AML-193 (cell line): ENCODE measurements at places on chromosomes 16 and 17.

GRCh38 chr16:81237282-81237681 lies 1.2 kb upstream of the BCO1 start:
- no peak for DNase-seq

- DNase-seq: no peak
Observed at GRCh38 chr16:50992350-50993032, 158.6 kb downstream of the SALL1 start.

GRCh38 chr16:8675183-8676159 lies 1.1 kb downstream of the ABAT start:
- no peak for DNase-seq

DNA sequence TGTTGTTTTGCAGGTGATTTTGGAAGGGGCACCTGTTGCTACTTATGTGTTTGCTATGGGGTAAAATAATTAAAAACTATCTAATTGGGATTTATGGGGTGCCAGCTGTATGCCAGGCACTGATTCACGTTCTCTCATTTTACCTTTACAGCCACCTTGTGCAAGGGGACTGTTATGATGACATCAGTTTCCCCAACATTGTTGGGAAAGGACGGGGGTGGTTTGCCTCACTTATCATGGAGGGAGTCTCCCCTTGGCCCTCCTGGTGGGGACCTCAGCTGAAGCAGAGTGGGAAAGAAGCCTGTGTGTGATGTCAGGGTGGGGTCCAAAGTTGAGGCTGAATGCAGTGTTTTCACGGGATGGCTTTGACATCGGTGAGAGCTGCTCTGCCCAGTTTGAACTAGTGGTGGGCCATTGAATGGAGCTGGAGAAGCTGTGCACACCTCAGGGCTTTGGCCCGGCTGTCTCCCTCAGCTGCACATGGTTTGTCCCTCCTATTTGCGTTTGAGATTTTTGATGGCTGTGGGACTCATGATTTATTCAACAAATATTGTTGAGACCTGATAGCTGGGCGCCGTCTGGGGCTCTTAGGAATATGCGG lies 36.1 kb downstream of the CMIP start:
- no peak for DNase-seq

DNA sequence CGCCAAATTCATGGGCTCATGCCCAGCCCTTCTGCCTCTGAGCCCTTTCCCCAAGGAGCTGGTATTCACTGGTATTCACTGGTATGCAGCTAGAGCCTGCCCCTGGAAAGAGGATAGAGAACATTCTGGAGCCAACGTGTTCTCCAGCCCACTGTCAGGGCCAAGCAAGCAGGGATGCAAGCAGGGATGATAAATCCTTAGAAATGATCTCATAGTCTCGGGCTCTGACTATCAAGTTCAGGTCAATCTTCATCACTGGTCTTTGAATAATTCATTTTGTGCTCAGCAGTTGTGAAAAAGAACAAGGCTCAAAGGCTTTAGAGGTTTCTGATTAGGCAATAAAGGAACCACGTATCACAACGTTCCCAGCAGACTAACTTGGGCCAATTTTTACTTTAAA lies 57.3 kb downstream of the CACNG5 start:
- no peak for DNase-seq

GRCh38 chr17:10161386-10161785 lies 37.0 kb downstream of the GAS7 start:
- no peak for DNase-seq
